Suprapubic skin (tissue), 4 donors: ENCODE measurements at places on chromosomes 4 and X. TPM values are rescaled to one million over a fixed set of nuclear protein-coding genes. Genes with fewer than 3 reads are reported as not detected.

- no peak for DNase-seq
Measured at GRCh38 chr4:36979533-36979932, 265.0 kb upstream of the NWD2 start.

GRCh38 chr4:155879767-155880166 is 13.7 kb upstream of the ASIC5 start:
- no peak for DNase-seq

- DNase-seq, result no peak
Measured at GRCh38 chrX:29187264-29187663, 600.0 kb downstream of the IL1RAPL1 start.

DNA sequence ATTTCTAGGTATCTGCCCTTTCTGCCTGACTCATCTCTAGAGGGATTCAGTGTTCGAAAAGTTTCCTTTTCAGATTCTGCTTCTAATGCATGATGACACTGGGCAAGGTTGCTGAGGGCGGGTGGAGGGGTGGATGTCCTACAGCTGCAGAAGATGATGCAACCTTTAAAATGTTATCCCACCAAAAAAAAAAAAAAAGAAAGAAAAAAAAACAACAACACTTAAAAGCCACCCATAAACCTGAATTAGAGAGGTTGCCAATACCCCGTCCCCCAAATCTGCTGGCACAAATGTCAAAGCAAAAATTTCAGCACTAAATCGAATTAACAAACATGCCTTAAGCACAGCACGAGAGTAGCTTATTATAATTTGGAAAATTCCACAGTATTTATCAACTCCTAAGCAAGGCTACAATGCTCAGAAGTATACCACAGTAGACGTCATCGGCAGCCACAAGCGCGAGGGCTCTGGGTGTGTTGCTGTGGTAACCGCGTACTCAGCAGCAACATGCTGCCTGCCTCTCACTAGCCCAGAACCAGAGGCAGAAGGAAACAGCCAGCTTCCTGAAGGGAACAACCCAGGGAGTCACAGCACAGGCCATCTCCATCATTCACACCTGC is 167.5 kb upstream of the MAP3K15 start:
- peak; percentile 84 for DNase-seq

GRCh38 chr4:93469560-93469959 is 359.0 kb upstream of the ATOH1 start:
- no peak for DNase-seq

Gene PLAC1
- not detected for total RNA-seq

Gene TRAM1L1
- total RNA-seq, result 4.0 TPM

Gene GPRASP1
- total RNA-seq, result 1.9 TPM
